Endodermal cell (in vitro differentiated cells): ENCODE measurements at places on chromosomes 2 and 18. TPM values are rescaled to one million over a fixed set of nuclear protein-coding genes. Genes with fewer than 3 reads are reported as not detected.

GRCh38 chr18:22974001-22974400 is 40.9 kb downstream of the RBBP8 start:
- H3K4me3 ChIP-seq: no peak overlapping the region
- H3K4me1 ChIP-seq: no peaks in the 10 kb centered on the region
- peaks cover 52% of the 10 kb centered on the region for H3K36me3 ChIP-seq
- DNase-seq: no peak
- no peak overlapping the region for H3K27ac ChIP-seq

GRCh38 chr18:35588995-35589394 is 7.5 kb downstream of the GALNT1 start:
- H3K4me3 ChIP-seq: no peak overlapping the region
- DNase-seq: peak; percentile 70
- H3K4me1 ChIP-seq: no peaks in the 10 kb centered on the region
- H3K27ac ChIP-seq: no peak overlapping the region
- no peaks in the 10 kb centered on the region for H3K27me3 ChIP-seq

- DNase-seq: peak; percentile 60
- peak overlapping the region; percentile 83 for H3K27ac ChIP-seq
Measured at GRCh38 chr2:234994438-234995321, 42.9 kb downstream of the SH3BP4 start.

DNA sequence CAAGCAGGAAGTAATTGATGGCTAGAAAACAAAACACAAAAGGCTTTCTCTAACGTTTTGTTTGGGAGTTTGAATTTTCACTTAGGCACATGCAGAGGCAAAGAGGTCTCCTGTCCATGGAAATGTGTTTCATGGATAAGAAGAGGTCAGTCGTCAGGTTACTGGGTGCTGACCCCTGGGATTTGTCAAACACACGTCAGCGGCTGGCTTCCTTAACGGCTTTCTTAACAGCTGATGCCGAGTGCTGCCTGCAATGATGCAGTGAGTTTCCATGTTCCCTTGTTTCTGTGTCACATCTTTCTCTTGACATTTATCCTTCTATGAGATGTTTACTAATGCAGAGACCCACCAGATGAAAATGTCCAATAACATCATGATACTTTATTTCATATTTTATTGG is 31.7 kb downstream of the GPR39 start:
- H3K27ac ChIP-seq: no peak overlapping the region
- H3K27me3 ChIP-seq: no peaks in the 10 kb centered on the region
- H3K4me3 ChIP-seq: no peak overlapping the region

DNA sequence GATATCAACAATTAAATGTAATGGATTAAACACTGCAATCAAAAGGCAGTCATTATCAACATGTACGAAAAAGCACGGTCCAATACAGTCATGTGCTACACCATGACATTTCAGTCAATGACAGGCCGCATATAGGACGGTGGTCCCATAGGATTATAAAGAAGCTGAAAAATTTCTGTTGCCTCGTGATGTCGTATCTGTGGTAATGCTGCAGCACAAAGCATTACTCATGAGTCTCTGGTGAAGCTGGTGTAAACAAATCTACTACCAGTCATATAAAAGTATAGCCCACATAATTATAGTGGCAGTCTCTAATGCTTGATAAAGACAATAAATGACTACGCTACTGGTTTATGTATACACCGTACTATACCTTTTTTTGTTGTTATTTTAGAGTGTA is 58.4 kb downstream of the RABL2A start:
- no peak overlapping the region for H3K4me3 ChIP-seq
- H3K27me3 ChIP-seq: no peaks in the 10 kb centered on the region
- no peak for DNase-seq
- H3K27ac ChIP-seq: no peak overlapping the region

GRCh38 chr2:128625963-128626759 is 307.5 kb upstream of the HS6ST1 start:
- H3K4me3 ChIP-seq: no peak overlapping the region
- no peak for DNase-seq
- no peaks in the 10 kb centered on the region for H3K27me3 ChIP-seq
- H3K36me3 ChIP-seq: no peaks in the 10 kb centered on the region
- H3K27ac ChIP-seq: no peak overlapping the region
- peaks cover 8% of the 10 kb centered on the region for H3K4me1 ChIP-seq

- H3K36me3 ChIP-seq: no peaks in the 10 kb centered on the region
- H3K27me3 ChIP-seq: no peaks in the 10 kb centered on the region
- H3K27ac ChIP-seq: no peak overlapping the region
- DNase-seq: peak; percentile 51
- H3K4me1 ChIP-seq: peaks cover 23% of the 10 kb centered on the region
Measured at GRCh38 chr2:49367003-49367402, 212.7 kb upstream of the FSHR start.

DNA sequence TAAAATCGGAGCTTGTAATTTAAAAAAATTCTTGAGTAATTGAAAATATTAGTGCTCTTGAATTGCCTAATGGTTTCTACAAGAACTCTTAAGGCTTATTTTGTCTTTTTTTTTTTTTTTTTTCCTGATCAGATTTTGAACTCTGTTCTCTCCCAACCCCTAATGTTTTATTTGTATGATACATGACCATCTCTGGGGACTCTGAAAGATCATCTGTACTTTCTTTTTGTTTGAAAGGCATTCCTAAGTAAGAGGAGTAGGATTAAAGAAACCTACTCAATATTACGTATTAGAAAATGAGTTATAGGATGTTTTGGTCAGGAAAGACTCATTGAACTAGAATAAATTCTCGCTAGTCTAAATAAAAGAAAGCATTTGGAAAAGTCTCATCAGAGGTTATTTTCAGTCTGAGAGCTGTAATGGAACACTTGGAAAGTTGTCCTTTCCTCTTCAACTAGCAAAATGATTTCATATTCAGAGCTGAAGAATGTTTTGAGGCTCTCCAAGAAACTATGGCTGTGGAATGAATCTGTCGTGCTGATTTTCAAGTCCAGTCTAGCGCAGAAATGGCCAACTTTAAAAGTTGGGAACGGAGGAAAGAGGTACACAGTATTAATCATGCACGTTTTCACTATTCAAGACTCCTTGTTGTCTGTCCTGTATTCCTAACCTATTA is 182.7 kb downstream of the PRPF40A start:
- H3K36me3 ChIP-seq: no peaks in the 10 kb centered on the region
- no peak for DNase-seq
- H3K27me3 ChIP-seq: no peaks in the 10 kb centered on the region
- no peak overlapping the region for H3K4me3 ChIP-seq
- no peak overlapping the region for H3K27ac ChIP-seq

DNA sequence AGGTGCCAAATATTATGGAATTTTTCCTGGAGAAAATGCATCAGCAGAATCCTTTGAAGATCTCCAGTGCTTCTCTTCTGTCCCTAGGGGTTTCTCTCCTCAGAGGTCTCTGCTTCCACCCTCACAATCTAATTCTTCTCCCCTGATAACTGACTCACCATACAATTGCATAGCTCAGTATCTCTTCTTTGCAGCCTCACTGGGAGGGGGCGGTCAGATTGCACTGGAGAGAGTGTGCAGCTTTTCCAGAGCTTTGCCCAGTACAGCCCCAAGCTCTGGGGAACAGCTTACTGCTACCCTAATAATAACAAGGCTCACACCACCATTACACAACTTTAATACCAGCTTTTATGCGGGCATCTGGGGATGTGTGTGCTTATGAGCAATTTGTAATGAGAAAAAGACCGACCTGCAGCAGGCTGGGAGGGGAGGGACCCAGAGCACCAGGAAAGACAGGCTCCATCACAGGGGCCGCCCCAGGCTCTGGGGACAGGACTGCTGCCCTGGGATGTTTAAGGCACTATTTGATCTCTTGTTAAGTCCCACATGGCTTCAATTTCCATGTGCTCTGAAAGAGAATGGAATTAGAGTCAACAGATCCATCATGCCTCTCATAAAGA is 276.6 kb upstream of the SIX2 start:
- H3K36me3 ChIP-seq: no peaks in the 10 kb centered on the region
- no peak overlapping the region for H3K4me3 ChIP-seq
- DNase-seq: no peak
- H3K4me1 ChIP-seq: no peaks in the 10 kb centered on the region
- no peaks in the 10 kb centered on the region for H3K27me3 ChIP-seq

- no peak for DNase-seq
- H3K4me1 ChIP-seq: no peaks in the 10 kb centered on the region
- no peaks in the 10 kb centered on the region for H3K36me3 ChIP-seq
- no peaks in the 10 kb centered on the region for H3K27me3 ChIP-seq
Measured at GRCh38 chr2:199680482-199680881, 170.5 kb downstream of the FTCDNL1 start.

DNA sequence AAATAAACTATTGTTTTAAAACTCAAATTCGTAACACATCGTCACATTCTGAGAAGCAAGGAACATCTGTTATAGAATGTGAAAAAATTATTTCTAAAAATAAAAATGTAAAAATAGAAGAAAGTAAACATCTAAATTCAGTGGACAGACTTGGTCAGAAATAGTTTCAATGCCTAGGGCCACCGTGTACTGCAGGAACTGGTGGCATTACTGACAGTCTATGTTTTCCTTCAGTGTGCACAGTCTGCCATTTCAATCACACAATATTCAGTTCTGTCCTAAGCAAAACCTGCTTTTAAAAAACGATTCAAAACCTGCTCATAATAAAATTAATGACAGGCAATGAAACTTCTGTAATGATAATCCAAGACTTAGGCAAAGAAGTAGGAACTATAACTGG is 190.1 kb downstream of the ERBB4 start:
- no peak for DNase-seq
- no peaks in the 10 kb centered on the region for H3K4me1 ChIP-seq
- no peaks in the 10 kb centered on the region for H3K27me3 ChIP-seq
- H3K4me3 ChIP-seq: no peak overlapping the region
- no peaks in the 10 kb centered on the region for H3K36me3 ChIP-seq
- no peak overlapping the region for H3K27ac ChIP-seq

DNA sequence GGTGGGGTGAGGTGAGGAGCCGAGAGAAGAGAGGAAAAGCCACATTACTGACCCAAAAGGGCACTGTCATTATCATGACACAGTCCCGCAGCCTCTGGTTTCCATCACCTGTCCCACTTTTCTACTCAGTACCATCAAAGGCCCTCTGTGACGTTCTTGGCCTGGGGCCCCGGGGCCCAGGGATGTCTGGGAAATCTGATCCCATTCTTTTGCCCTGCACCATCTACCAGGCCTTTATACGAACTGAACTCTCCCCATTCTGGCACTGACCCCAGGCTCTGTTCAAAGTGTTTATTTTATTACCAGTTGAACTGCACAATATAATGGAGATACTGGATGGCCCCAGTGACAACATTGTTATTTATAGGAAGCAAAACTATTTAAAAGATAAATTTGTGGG is 89.1 kb downstream of the COL6A3 start:
- H3K27ac ChIP-seq: no peak overlapping the region
- no peaks in the 10 kb centered on the region for H3K27me3 ChIP-seq
- H3K4me3 ChIP-seq: no peak overlapping the region
- DNase-seq: no peak

DNA sequence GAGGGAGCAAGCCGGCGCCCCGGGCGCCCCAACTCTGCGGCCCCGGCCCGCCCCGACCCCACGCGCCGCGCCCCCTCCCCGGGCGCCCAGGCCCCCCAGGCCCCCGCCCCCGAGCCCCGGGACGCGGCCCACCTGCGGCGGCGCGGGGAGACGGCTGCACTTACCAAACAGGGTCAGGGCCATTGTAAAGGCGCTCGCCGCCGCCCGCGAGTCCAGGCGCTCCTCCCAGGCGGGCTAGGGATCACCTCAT is 526 bp downstream of the CHN1 start:
- H3K36me3 ChIP-seq: no peaks in the 10 kb centered on the region
- no peaks in the 10 kb centered on the region for H3K27me3 ChIP-seq
- peak overlapping the region; percentile 90 for H3K4me3 ChIP-seq
- peak overlapping the region; percentile 93 for H3K27ac ChIP-seq
- DNase-seq: no peak
- peaks cover 8% of the 10 kb centered on the region for H3K4me1 ChIP-seq

GRCh38 chr18:11274144-11274794 is 124.9 kb upstream of the PIEZO2 start:
- H3K36me3 ChIP-seq: no peaks in the 10 kb centered on the region
- H3K4me3 ChIP-seq: no peak overlapping the region
- no peak overlapping the region for H3K27ac ChIP-seq
- no peaks in the 10 kb centered on the region for H3K4me1 ChIP-seq
- no peaks in the 10 kb centered on the region for H3K27me3 ChIP-seq

GRCh38 chr2:181300600-181301291 is 156.4 kb upstream of the ITGA4 start:
- H3K4me3 ChIP-seq: no peak overlapping the region
- no peaks in the 10 kb centered on the region for H3K4me1 ChIP-seq
- DNase-seq: no peak
- no peaks in the 10 kb centered on the region for H3K27me3 ChIP-seq

DNA sequence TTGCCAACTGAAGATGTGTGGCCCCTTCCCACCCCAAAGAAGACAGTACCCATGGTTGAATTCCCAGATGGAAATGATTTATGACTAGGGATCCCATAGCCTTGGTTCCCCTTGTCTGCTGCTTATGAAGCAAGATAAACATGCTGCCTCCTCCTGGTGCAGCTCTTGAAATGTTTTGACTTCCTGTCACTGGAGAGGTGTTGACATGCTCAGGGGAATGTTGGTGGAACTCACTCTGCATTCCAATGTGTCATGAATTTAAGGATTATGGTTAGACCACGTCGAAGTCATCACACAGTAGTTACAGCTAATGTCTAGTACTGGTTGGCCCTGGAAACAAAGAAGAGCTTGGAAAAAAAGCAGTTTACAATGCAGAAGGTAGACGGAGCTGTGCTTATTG is 69.0 kb upstream of the FAM110C start:
- H3K4me1 ChIP-seq: peaks cover 5% of the 10 kb centered on the region
- no peak overlapping the region for H3K27ac ChIP-seq
- DNase-seq: peak; percentile 73
- H3K4me3 ChIP-seq: no peak overlapping the region
- no peaks in the 10 kb centered on the region for H3K36me3 ChIP-seq
- no peaks in the 10 kb centered on the region for H3K27me3 ChIP-seq

- no peak for DNase-seq
- H3K4me3 ChIP-seq: no peak overlapping the region
- no peak overlapping the region for H3K27ac ChIP-seq
- no peaks in the 10 kb centered on the region for H3K27me3 ChIP-seq
- no peaks in the 10 kb centered on the region for H3K4me1 ChIP-seq
Measured at GRCh38 chr2:2229626-2230432, 101.2 kb downstream of the MYT1L start.

GRCh38 chr2:235287375-235287733 is 206.5 kb upstream of the AGAP1 start:
- H3K4me3 ChIP-seq: no peak overlapping the region
- no peaks in the 10 kb centered on the region for H3K27me3 ChIP-seq
- no peak for DNase-seq
- H3K4me1 ChIP-seq: no peaks in the 10 kb centered on the region
- H3K36me3 ChIP-seq: no peaks in the 10 kb centered on the region
- peak overlapping the region; percentile 21 for H3K27ac ChIP-seq

- no peak overlapping the region for H3K4me3 ChIP-seq
- H3K27me3 ChIP-seq: no peaks in the 10 kb centered on the region
- no peaks in the 10 kb centered on the region for H3K36me3 ChIP-seq
- no peak for DNase-seq
- no peak overlapping the region for H3K27ac ChIP-seq
Measured at GRCh38 chr2:65053199-65053598, 3.0 kb upstream of the CEP68 start.

- no peak overlapping the region for H3K4me3 ChIP-seq
- peaks cover 4% of the 10 kb centered on the region for H3K4me1 ChIP-seq
- no peaks in the 10 kb centered on the region for H3K27me3 ChIP-seq
- DNase-seq: peak; percentile 81
- no peak overlapping the region for H3K27ac ChIP-seq
- H3K36me3 ChIP-seq: peaks cover 10% of the 10 kb centered on the region
Measured at GRCh38 chr2:168730344-168730743, 72.1 kb upstream of the NOSTRIN start.

The AMER3 gene
- 0.91 to 1.1 TPM in 2 of 3 replicates, not detected in the other for total RNA-seq

The ALK gene
- 0.13 to 0.36 TPM (median 0.35 TPM) in 3 replicates for total RNA-seq

The XIRP2 gene
- not detected in 3 replicates for total RNA-seq

The ITPRIPL1 gene
- total RNA-seq: 1.5 to 6.8 TPM (median 6.3 TPM) in 3 replicates

The METTL8 gene
- total RNA-seq: 12.5 to 25.7 TPM (median 20.3 TPM) in 3 replicates

The HES6 gene
- 17.8 and 18.2 TPM in 2 replicates for total RNA-seq

The C2orf69 gene
- 16.3 and 17.9 TPM in 2 replicates for total RNA-seq

The NOSTRIN gene
- total RNA-seq: 0.73 to 1.3 TPM in 2 of 3 replicates, not detected in the other

The DNER gene
- 0.11 TPM in 1 of 3 replicates, not detected in the others for total RNA-seq
